ENCODE measurements at places on chromosomes 3 and 15.

GRCh38 chr3:183015185-183015584 is 34.8 kb upstream of the DCUN1D1 start:
- no peak for DNase-seq

DNA sequence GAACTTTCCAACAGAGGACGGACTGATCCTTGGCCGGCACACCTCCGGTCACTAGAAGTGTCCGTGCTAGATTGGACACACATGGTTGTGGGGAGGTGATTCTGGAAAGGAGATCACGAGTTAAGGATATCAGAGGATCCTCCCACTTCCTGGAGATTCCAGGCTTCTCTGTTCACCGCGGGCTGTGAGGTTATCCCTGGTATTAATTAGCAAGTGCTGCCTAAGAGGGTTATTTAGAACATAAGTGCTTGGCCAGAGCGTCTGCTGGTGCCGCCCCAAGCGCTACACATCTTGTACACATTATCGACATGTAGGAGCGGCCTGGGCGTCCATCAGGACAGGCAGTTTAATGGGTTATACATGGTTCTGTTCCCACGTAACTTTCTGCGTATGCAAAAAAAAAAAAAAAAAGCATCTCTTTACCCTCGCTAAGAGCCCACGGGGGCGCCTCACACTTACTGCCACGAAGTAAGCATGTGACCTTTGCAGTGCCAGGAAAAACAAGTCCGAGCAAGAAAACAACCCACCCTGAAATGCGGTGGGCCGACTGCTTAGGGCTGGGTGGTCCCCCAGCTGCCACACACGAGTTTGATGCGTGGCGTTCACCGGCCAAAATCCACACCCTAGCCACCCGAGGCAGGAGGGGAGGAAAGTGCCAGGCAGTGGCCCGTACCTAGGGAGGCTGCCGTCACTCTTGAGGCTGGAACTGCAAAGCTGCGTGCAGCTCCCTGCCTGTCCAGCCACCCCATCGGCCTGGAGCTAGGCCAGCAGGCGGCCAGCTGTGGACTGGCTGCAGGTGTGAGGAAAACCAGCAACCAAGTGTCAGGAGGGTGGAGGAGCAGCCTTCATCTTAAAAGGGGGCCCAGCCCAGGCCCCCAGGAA is 78.0 kb downstream of the CPN2 start:
- no peak for DNase-seq

DNA sequence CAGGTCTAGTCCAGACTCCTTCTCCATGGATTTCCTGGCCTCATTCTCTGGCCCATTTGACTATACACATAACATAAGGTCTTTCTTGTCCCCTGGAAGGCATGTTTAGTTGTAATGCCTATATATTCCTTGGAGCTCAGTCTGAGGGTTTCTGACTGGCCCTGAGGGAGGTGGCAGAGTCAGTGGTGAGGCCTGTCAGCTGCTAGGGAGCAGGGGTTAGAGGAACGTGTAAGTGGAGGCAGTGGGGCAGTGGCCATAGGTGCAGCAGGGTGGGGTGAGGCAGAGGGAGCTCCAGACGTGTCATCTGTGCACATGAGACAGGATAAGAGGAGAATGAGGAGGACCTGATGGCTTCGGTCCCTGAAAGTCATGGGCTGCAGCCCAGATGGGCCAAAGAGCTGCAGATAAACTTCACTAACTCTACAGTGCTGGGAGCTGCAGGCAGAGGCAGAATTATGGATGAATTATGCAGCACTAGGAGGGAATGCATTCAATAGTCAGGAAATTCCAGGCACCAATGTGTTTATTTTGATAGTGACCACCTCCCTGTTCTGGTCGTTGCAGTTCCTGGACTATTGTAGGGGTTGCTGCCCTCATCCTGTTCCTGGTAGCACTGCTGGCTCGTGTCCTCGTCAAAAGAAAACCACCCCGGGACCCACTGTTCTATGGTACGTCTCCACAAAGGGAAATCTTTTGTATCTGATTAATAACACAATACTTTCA is 4.9 kb downstream of the TM6SF1 start:
- DNase-seq, result no peak

DNA sequence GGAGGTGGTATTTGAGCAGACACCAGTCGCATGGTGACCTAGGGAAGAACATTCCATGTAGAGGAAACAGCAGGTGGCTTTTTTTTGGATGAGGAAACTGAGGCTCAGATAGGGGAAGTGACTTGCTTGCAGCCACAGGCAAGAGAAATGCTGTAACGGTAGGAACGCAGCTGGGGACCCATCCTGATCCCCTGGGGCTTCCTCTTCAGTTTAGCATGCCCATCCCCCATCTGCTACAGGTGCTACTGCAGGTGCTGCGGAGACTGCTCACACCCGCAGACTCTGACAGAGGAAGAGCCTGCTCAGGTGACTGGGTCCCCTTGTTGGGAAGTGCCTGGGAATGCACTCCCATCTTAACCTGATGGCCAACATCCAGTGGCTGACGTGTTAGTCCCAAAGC is 55.4 kb upstream of the SEC13 start:
- DNase-seq, result no peak

DNA sequence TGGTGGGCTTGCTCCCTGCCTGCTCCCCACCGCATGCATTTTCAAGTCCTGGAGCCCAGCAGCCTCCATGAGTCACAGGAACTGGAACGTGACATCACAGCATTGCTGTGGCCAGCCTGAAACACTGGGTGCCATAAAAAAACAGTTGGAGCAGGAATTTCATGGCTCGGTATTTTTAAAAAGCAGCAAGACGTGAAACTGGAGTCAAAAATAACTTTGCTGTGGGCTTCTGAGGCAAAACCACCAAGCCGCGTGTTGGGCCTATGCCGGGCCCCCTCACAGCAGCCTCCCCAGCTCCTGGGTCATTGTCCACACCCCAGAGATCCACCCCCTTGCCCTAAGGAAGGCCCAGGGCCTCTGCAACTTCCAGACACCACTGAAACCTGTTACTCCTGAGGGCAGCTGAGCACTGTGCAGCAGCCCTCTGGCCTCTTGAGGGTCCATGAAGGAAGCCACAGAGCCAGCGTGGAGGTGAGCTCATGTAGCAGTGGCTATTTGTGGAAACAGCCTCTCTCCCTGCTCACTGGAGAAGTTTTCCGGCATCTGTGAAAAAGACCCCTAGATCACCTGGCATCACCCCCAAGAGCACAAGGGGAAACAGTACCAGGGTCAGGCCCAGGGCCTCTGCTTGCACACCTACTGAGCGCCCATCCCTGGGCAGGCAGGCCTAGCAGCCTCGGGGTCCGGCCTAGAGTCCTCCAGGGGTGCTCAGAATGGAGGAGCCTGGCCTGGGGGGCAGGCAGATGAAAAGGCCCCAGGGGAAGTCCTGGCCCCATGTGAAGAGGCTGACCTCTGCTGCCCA is 34.0 kb upstream of the DUSP7 start:
- DNase-seq, result no peak

- no peak for DNase-seq
Measured at GRCh38 chr15:89633585-89633984, 21.7 kb downstream of the KIF7 start.

DNA sequence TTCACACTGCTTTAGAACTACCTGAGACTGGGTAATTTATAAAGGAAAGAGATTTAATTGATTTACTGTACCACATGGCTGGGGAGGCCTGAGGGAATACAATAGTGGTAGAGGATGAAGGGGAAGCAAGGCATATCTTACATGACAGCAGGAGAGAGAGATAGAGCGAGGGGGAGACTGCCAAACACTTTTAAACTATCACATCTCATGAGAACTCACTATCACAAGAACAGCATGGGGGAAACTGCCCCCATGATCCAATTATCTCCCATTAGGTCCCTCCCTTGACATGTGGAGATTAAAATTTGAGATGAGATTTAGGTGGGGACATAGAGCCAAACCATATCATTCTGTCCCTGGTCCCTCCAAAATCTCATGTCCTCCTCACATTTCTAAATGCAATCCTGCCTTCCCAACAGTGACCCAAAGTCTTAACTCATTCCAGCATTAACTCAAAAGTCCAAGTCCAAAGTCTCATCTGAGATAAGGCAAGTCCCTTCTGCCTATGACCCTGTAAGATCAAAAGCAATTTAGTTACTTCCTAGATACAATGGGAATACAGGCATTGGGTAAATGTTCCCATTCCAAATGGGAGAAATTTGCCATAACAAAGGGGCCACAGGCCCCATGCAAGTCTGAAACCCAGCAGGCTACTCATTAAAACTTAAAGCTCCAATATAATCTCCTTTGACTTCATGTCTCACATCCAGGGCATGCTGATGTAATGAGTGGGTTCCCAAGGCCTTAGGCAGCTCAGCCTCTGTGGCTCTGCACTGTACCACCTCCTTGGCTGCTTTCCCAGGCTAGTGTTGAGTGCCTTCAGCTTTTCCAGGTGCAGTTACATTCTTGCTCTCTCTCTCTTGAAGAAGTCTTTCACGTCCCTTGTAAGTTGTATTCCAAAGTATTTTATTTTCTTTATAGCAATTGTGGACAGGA is 481.7 kb upstream of the TGFBR2 start:
- DNase-seq, result peak; percentile 39

GRCh38 chr3:60056404-60056803 is 1006.6 kb upstream of the CFAP20DC start:
- no peak for DNase-seq
